ENCODE measurements at places on chromosomes 16 and 17.

GRCh38 chr16:75035410-75035968 lies 36.7 kb downstream of the ZNRF1 start:
- DNase-seq, result no peak

DNA sequence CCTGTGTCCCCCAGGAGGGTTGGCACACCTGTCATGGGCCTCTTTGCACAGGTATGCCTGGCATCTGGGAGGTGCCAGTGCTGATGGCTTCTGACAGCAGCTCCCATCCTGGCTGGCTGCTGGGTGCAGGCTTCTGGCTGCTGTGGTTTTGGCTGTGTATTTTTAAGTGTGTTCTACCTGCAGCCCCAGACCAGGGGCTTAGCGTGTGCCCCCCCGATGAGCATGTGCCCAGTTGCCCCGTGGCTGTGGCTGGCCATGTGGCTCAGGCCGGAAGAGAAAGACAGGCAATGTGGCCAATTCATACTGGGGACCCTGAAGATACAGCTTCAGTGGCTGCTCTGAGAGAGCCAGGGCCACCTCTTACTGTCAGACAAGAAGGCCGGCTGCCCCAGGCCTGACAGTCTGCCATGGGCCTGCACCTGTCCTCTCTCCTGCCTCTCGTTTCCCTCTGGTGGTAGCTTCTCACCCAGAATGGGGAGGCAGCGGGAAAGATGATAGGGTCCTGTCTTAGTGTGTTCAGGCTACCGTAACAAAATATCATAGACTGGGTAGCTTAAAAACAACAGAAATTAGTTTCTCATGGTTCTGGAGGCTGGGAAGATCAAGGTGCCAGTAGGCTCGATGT lies 37.6 kb upstream of the LGALS9 start:
- no peak for DNase-seq

DNA sequence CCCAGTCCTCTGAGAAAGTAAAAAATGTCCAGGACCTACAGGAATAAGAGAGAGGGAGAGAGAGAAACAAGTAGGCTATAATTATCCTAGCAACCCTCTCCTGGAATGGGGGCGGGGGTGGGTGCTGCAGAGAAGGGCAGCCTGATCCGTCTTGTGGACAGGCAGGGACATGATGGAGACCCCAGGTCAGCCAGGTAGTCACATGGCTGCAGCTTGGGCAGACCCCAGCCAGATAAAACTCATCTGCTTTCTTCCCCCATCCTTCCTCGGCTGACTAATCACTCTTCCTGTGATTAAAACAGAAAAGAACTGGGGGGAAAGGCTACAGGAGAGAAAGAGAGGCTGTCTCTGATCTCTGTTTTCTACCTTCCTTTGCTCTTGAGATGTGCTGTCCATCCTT lies 32.6 kb downstream of the COPZ2 start:
- DNase-seq, result no peak

DNA sequence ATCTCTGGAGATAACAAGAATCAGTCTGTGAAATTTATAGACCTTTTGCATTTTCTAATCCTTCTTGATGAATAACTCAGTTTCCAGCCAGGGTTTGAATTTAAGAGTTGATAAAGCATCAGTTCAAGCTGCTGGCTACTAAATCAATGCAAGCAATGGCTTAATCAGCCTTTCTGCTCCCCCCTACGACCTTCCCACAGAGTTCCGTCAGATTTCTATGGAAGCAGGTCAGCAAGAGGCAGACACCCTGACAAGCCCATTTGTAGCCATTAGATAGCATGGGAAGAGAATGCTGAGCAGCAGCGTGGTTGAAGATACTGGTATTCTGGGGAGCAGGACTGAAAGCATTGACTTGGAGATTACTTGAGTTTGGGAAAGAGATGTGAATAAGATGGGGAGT lies 868.1 kb downstream of the KCNJ2 start:
- DNase-seq, result no peak

- no peak for DNase-seq
Observed at GRCh38 chr17:57221366-57222350, 34.7 kb upstream of the MSI2 start.

DNA sequence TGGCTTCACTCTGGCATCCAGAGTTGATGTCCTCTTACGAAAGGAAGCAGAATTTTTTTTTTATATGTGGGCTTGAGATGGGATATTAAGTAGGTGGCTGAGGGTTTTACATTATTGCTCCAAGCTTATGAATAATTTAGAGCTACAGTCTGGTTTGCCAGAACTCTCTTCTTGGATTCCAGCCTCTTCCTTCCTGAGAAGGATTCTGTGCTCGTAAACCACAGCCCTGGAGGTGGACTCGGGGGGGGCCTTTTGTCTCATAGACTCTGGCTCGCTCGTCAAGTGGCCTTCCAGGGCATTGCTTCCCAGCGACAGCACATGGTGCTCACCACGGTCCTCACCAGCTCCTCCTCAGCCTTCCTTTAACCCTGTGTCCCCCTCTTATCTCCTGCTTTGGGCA lies 43.2 kb downstream of the TMEM11 start:
- no peak for DNase-seq

GRCh38 chr17:37360632-37361031 lies 15.2 kb upstream of the C17orf78 start:
- no peak for DNase-seq

- DNase-seq, result no peak
Observed at GRCh38 chr16:83365166-83365565, 442.6 kb upstream of the HSBP1 start.

- DNase-seq, result no peak
Observed at GRCh38 chr16:21120976-21121520, 29.6 kb downstream of the DNAH3 start.

GRCh38 chr16:70520612-70521297 lies 2.6 kb downstream of the COG4 start:
- no peak for DNase-seq

GRCh38 chr17:14448818-14449217 lies 147.9 kb downstream of the HS3ST3B1 start:
- no peak for DNase-seq

DNA sequence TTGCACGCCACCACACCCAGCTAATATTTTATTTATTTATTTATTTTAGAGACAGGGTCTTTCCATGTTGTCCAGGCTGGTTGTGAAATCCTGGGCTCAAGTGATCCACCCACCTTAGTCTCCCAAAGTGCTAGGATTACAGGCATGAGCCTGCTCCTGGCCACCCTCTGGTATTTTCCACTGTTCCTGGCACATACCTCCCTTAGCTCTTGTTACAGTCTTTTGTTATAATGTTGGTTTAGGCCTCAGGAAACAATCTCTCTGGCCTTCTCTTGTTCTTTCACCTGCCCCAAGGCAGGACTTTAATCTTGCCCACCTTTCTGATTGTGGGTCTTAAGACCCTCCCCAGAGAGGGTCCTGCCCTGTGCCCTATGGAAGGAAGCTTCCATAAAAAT lies 3.6 kb upstream of the CYTH1 start:
- DNase-seq, result no peak

DNA sequence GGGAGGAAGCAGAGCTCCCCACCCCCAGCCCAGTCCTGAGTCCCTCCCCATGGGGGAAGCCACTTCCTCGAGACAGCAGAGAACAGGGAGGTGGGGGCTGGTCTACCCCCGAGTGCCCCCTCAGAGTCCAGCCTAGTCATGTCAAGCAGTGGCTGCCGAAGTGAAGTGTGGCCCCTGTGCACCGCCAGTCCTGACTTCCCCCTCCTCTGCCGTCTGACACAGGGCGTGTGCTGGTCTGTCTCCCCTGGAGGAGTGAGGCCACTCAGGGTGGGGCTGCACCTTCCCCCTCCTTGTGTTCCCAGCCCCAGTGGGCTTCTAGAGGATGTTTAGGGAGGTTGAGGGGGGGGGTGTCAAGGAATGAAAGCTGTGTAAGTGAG lies 46.9 kb downstream of the MRC2 start:
- no peak for DNase-seq

- no peak for DNase-seq
Observed at GRCh38 chr17:39579318-39580081, 28.2 kb downstream of the NEUROD2 start.

DNA sequence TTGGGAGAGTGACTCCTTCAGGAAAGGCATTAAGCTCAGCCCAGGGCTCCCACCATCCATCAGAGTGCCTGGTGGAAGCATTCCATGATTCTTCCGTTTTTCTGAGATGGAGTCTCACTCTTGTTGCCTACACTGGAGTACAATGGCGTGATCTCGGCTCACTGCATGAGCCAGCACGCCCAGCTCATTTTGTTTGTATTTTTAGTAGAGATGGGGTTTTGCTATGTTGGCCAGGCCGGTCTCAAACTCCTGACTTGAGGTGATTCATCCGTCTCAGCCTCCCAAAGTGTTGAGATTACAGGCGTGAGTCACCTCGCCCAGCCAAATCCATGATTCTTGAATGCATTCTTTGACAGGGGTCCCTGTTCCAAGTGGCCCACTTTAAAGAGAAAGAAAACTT lies 23.1 kb downstream of the MIS12 start:
- DNase-seq, result no peak

- DNase-seq, result no peak
Observed at GRCh38 chr16:81630635-81631031, 148.5 kb upstream of the PLCG2 start.

- no peak for DNase-seq
Observed at GRCh38 chr16:56987692-56988091, 1.7 kb upstream of the NLRC5 start.

DNA sequence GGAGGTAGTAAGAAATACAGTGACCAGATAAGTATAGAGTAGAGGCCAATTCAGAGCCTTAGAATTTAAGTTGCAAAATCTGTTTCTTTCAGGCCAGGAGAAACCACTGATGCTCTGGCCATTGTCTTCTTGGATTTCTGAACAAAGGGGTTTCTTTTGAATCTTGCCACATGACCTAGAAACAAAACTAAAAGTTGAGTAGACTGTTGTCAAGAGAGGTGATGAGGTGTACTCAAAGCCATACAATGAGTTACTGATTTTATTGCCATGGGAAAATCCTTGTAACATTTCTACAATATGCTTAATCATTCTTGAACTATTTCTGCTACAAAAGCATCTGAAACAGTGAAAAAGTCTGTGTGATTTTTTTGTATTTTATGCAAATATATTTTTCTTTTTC lies 881.3 kb downstream of the CDH11 start:
- no peak for DNase-seq

GRCh38 chr17:46889519-46889918 lies 33.4 kb upstream of the GOSR2 start:
- no peak for DNase-seq

GRCh38 chr17:7354262-7354843 lies 603 bp upstream of the TMEM95 start:
- no peak for DNase-seq

DNA sequence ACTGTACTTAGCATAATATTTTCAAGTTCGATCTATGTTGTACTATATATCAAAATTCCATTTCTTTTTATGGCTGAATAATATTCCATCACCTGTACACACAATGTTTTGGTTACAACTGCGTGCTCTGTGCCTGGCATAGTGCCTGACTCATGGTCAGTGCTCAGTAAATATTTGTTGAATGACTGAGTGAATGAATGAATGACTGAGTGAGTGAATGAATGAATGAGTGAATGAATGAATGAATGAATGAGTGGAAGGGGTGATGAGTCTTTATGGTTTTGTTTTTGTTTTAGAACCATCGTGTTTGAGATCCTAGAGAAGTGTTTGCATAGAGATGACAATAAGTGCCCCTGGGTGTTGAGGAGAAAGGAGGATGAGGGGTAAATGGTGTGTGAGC lies 155.3 kb downstream of the MRM1 start:
- no peak for DNase-seq

DNA sequence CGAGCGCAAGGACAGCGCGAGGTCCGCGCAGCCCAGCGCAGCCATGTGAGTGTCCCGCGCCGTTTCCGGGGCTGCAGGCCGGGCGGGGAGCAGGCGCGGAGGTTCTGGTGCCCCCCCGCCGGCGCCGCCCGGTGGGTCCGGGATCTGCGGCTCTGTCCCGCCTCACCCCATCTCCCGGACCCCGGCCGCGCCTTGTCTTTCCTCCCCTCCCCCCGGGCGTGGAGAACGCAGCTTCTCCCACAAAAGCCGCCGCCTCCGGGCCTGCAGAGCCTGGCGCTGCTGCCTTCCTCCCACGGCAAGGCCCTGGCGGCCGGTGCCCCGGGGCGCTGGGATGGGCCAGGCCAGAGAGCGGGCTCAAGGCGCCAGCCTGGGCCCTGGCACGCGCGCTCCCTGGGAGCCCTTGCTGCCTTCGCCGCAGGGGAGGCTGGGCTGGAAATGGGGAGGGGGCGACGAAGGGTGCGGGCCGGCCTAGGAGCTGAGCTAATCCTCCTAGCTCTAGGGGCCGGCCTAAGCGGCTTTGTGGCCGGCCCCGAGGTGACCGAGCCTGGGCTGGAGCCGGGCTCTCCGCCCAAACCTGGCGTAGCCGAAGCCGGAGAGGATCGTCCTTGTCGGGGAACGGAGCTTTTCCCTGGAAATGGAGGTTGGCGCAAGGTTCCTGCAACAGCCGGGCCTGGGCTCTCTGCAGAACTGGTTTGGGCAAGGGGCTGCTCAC lies 397 bp downstream of the RIPOR1 start:
- peak; percentile 26 for DNase-seq
